ENCODE measurements at places on chromosomes 6 and 20. TPM values are rescaled to one million over a fixed set of nuclear protein-coding genes. Genes with fewer than 3 reads are reported as not detected.

- DNase-seq: peak; percentile 43
These were observed 11.2 kb upstream of the MRPS18A start for GRCh38 chr6:43698584-43699349.

DNA sequence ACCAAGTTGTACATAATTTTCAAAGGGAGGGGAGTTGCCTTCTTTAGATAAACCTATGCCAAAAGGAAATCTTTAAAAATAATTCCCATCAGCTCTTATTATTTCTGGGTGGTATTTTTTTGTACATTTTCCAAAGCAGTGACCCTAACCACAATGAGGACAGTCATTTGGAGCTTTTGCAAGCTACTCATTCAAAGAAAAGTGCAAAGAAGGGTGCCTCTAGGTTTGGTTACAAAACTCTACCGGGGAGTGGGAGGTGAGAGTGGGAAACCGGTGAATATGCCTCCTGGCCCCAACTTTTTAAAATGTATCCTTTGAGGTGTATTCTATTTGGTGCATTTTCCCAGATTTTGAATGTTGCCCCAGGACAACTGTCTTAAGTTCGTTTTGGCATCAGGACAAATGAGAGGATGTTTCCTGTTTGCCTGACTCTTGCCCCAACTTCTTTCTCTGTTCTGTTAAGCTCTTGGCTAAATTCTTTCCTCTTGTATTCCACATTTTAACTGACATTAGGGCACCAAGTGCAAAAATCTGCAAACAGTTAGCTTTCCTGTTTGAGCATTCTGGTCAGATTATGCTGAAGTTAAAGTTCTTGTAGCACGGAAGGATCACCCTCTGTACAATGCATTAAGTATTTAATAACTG, 78.9 kb downstream of the SLX4IP start:
- DNase-seq: no peak

DNA sequence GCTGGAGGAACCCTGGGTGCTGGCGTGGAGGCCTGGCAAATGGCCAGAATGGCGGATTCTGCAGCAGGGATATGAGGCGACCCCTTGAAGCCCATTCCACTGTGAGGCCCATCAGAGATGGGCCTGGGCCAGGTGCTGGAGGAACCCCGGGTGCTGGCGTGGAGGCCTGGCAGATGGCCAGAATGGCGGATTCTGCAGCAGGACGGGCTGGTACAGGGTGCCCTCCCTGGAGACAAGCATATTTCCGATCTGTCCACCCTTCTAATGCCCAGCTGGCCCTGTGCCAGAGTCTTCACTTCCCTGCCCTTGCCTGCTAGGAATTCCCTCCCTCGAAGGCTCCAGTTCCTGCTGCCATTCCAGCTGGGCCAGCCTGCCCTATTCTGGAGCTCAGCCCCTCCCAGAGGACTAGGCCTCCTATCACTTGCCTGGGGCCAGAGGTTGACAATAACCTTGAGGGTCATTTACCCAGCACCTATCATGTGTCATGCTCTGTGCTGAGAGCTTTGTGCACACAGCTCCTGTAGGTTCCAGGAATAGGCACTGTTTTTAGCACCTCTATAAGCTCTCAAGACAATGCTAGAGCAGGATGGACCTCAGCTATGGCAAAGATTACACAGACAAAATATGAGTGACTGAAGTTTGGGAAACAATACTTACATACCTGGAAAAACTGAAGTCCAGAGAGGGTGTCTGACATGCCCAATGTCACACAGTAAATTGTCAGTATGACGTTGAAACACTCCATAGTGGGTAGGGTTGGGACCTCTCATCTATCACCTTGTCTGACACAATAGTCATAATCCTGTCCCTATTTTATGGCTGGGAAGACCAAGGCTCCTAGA, 21.4 kb downstream of the SUN5 start:
- DNase-seq: peak; percentile 12

DNA sequence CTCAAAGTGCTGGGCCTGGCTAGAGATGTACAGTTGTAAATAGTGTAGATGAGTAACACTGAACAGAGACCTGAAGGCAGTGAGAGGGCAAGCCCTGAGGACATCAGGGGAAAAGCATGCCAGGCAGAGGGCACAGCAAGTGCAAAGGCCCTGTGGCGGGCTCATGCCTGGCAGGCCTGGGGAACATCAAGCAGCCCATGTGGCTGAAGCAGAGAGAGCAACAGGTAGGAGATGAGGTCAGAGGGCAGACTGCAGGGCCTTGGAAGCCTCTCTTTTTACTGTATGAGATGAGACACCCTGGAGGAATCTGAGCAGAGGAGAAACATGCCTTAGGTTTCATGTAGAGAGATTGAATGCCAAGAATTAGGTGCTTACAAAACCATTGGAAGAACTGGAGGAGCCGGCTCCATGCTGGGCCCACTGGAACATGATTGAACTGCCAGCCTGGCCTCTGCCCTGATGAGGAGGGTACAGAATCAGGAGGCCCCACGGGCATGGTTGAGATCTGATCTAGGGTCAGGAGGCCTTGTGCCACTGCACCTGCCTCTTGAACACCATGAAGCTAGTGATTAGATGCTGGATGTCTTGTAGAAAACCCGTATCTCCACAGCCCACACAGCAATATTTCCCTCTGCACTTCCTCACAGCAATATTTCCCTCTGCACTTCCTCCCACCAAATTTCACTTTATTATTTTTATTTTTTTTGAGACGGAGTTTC, 5.9 kb upstream of the HMGA1 start:
- DNase-seq: no peak

GRCh38 chr20:48930035-48930434, 8.5 kb downstream of the ARFGEF2 start:
- DNase-seq: no peak

- DNase-seq: peak; percentile 14
These were observed 194.6 kb upstream of the ARID1B start for GRCh38 chr6:156582509-156582992.

GRCh38 chr6:127243501-127243900, 23.2 kb upstream of the RNF146 start:
- no peak for DNase-seq

DNA sequence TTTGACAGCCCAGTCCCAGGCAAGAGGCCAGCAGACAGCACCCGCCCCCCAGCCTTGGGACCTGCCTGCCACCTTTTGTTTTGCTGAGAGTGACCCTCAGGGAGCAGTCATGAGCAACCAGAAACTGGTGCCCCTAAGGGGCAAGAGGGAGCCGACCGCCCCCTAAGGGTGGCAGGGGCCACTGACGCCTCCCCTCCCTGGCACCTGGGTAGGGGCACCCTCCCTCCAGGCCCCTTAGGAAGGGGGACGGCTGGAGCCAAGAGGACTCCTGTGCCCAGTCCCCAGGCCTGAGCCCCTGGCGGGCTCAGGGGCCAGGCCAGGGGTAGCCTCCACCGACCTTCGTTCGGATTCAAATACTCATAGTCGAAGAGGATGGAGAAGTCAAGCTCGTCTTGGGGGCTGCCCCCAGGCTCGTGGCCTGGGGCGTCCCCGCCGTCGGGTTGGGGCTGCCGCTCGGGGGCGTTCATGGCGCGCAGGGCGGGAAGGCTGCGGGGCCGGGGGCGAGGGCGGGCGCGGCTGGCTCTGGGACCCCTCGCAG, 417 bp downstream of the NFATC2 start:
- DNase-seq: peak; percentile 49

DNA sequence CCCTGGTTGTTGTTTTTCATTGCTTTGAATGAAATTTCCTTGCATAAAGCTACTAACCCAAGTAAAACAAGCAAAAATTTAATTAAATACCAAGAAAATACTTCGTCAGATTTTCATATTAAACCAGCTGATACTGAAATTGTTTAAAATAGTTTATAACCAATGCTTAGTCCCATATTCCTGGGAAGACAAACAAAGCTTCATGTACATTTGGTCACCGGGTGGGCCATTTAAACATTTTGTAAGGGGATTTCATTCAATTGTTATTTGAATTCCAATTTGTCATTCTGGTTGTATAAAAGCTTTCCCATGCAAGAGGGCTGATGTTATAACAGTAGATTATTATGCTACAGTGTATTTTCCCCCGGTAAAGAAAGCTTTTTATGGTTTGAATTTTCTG, 578 bp upstream of the RBBP9 start:
- DNase-seq: no peak

- DNase-seq: no peak
These were observed 44.0 kb upstream of the SPDEF start for GRCh38 chr6:34600101-34600500.

DNA sequence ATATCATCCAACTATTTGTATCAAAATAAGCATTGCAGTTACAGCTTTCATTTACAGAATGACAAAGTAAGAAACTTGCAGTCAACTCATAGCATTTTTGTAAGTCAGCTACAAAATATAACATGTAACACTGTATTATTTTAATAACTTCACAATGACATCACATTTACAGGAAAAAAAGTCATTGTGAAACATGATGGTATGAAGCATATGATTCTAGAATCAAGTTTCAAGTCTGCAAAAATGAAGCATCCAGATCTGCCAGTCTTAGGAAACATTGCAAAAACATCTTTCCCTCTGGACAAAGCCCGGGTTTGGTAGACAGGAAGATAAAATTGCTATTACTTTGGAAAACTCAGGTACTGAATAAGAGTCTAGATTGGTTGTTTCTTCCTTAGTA, 263.9 kb upstream of the NT5E start:
- DNase-seq: no peak

GRCh38 chr6:113805173-113805790, 51.9 kb upstream of the MARCKS start:
- no peak for DNase-seq

DNA sequence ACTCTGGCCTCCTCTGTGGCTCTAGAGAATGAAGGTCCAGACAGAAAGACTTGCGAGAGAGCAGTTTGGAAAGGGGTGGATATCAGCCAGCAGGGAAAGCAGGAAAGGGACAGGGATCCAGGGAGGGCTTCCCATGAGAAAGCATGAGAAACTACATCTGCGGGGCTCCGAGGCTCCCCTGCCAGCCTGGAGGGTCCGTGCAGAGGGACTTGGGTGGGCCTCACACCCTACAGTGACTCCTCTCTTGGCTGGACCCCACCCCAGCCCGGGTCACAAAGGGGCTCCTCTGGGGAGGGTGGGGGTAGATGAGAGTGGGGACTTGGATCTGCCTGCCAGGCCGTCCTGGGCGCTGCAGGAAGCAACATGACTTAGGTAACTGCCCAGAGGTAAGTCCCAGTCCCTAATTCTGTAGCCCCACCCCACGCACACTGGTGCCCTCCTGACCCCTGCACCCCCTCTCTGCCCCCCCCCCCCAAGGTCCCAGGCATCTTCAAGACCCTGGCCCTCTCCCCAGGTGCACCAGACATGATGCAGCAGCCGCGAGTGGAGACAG, at the start of gene TMEM239:
Gene TMEM239 (plus strand): TSS at position 335 of the 553 bp plus-strand sequence. CDS start 191 bp downstream, at position 526.
- no peak for DNase-seq

Gene WFDC5
- not detected for polyA plus RNA-seq

Gene WTAP
- polyA plus RNA-seq: 65.7 TPM

Gene ESF1
- polyA plus RNA-seq: 7.2 TPM

Gene MUC22
- polyA plus RNA-seq: not detected

Gene TMEM14A
- 39.2 TPM for polyA plus RNA-seq

Gene ZSCAN23
- polyA plus RNA-seq: not detected

Gene PLN
- polyA plus RNA-seq: 0.67 TPM

Measured in small intestine (tissue), 16 donors.